ENCODE measurements at places on chromosomes 11 and 22.

- no peak for DNase-seq
These were observed 82.6 kb upstream of the SYT13 start for GRCh38 chr11:45368697-45369096.

DNA sequence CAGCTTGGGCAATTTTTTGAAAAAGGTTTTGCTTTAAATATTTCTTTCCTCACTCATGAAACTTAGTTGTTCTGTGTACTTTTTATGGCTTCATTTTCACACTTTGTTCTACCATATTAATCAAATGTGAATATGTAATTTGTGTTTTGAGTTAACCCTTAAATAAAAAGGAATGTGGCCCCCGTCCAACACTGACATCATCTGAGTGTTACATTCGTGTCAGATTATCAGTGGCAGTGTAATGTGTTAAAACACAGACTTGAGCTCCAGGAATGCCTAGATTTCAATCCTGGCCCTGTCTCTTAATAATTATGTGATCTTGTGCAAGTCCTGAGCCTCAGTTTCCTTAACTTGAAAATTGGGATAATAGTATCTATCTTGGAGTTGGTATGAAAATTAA, 5.6 kb downstream of the RTN3 start:
- DNase-seq: no peak

DNA sequence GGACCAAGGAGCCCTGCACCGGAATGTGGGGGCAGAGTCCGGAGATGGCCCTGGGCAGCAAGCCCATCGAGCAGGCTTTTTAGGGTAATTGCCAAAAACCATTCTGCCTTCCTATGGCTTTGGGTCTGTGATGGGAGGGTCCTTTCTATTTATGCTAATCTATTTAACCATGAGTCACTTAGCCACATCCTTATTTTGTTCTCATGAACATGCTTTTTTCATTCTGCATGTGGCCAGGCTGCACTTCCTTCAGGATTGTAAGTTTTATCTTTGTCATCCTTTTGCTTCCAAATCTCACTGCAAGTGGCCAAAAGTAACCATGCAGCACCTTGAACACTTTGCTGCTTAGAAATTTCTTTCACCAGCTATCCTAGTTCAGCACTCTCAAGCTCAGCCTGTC, 88.3 kb downstream of the EFCAB6 start:
- no peak for DNase-seq

GRCh38 chr22:32760815-32761214, 40.7 kb upstream of the TIMP3 start:
- DNase-seq: no peak

- no peak for DNase-seq
These were observed 548.3 kb downstream of the MN1 start for GRCh38 chr22:27253108-27253902.

DNA sequence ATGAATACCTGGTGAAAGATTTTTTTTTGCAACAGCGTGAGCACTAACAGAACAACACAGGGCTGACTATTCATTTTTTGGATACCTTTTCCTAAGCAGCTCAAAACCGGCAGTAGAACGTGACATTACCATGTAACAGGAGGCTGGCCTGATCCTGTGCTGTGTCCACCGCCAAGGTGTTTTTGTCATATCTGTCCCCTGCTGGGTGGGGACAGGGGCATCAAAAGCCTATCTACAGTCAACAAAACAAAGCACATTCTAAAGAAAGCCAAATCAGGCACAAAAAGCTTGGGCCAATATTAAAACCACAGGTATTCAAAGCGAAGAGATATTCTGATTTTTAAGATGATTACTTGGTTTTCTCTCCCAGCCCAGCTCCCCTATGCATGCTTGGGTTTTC, 151.2 kb downstream of the LRRC4C start:
- DNase-seq: no peak

- DNase-seq: no peak
These were observed 234.2 kb downstream of the AASDHPPT start for GRCh38 chr11:106311531-106312230.

GRCh38 chr11:82765466-82766034, 31.9 kb upstream of the FAM181B start:
- DNase-seq: peak; percentile 30

DNA sequence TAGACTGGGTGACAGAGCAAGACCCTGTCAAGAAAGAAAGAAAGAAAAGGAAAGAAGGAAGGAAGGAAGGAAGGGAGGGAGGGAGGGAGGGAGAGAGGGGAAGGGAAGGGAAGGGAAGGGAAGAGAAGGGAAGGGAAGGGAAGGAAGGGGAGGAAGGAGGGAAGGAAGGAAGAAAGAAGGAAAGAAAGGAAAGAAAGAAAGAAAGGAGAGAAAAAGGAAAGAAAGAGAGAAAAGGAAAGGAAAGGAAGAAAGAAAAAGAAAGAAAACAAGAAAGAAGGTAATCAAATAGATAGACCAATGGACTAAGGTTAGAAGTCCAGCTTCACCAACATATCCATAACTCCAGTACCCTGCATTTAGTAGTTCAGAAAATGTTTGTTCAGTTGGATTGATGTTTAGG, 18.2 kb upstream of the EMSY start:
- no peak for DNase-seq

- no peak for DNase-seq
These were observed 26.4 kb downstream of the ADAMTS15 start for GRCh38 chr11:130474637-130475400.

GRCh38 chr11:27912916-27913315, 195.0 kb downstream of the KIF18A start:
- no peak for DNase-seq

DNA sequence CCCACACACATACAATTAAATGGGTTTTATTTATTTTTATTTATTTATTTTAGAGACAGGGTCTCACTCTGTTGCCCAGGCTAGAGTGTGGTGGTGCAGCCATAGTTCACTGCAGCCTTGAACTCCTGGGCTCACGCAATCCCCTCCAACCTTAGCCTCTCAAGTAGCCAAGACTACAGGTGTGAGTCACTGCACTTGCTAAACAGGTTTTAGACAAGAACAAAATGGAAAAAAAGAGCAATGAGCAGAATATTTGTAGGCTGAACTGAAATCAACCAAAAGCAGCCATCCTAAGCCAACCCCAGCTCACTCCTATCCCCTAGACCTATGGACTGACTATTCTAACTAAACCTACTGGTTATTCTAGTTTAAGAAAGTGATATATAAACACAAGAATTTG, 37.8 kb downstream of the MRE11 start:
- DNase-seq: no peak

- DNase-seq: no peak
These were observed 7.8 kb downstream of the PRR14L start for GRCh38 chr22:31742115-31742514.

DNA sequence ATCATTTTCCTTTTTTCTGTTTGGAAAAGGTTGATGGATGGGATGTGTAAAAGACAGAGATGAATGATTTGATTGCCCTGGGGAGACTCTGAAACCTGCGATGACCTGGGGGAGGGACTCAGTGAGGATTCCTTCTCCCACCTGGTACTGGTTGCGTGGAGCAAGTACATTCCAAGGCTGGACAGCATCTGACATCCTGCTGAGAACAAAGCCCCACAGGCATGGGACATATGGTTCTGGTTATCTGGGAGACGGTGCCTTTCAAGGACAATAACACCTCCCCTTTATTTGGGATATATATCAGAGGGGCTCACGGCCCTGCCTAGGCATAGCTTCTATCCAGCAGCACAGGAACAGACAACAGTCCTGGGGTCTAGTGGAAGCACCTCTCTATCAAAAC, 527.8 kb downstream of the METTL15 start:
- DNase-seq: no peak

- no peak for DNase-seq
These were observed 98.9 kb downstream of the ETS1 start for GRCh38 chr11:128488471-128488870.

DNA sequence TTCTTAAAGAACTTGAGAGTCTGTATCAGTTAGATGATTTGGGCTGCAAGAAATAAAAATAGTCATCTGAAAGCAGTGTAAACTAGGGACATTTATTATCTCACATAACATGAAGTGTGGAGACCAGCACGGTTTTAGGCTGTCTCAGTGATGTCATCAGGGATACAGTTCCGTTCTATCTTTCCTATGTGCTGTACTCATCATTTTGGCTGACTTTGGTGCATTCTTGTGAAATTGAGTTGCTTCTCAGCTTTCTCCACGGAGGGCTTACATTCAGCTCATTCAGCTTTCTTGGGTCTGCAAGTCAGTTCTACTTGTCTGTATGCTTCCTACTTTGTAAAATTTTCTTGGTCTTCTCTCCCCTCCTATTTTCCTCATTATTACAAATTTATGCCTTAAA, 51.8 kb upstream of the LIN7C start:
- no peak for DNase-seq

DNA sequence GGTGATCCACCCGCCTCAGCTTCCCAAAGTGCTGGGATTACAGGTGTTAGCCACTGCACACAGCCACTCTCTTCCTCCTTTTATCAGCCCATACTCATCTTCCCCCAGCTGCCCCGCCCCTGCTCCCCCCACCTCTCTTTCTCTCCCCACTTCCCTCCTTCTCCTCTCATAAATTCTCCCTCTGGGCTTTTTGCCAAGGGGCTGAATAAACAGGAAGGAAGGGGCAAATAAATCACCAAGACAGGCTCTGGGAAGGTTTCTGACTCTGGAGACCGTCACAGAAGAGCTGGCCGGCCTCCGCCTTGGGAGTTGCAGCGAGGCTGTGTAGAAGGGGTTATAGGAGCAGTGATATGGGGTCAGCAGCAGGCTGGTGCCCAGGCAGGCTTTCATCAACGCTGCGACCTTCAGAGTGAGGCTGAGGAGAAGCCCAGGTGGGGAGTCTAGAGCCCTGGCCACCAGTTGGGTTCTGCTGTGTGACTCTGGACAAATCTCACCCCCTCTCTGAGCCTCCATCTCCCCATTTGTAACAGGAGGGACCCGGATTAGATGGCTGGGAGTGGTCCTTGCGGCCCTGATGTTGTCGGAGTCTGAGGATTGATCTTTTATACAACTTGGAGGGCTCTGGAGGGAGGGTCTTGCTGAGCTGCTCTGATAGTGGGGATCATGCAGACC, 62.6 kb upstream of the RASD2 start:
- no peak for DNase-seq

DNA sequence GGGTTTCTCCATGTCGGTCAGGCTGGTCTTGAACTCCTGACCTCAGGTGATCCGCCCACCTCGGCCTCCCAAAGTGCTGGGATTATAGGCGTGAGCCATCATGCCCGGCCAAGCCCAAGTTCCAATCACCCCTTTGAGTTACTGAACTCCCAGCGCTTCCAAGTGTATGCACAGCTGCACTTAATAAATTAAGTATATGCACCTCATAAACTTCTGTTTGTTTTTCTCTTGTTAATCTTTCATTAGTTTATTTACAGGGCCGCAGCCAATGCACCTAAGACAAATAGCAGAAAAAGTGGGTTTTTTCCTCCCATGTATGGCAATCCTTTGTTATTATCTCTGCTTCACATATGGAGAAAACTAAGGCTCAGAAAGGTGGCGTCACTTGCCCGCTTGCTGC, 21.3 kb downstream of the SYN3 start:
- DNase-seq: no peak

DNA sequence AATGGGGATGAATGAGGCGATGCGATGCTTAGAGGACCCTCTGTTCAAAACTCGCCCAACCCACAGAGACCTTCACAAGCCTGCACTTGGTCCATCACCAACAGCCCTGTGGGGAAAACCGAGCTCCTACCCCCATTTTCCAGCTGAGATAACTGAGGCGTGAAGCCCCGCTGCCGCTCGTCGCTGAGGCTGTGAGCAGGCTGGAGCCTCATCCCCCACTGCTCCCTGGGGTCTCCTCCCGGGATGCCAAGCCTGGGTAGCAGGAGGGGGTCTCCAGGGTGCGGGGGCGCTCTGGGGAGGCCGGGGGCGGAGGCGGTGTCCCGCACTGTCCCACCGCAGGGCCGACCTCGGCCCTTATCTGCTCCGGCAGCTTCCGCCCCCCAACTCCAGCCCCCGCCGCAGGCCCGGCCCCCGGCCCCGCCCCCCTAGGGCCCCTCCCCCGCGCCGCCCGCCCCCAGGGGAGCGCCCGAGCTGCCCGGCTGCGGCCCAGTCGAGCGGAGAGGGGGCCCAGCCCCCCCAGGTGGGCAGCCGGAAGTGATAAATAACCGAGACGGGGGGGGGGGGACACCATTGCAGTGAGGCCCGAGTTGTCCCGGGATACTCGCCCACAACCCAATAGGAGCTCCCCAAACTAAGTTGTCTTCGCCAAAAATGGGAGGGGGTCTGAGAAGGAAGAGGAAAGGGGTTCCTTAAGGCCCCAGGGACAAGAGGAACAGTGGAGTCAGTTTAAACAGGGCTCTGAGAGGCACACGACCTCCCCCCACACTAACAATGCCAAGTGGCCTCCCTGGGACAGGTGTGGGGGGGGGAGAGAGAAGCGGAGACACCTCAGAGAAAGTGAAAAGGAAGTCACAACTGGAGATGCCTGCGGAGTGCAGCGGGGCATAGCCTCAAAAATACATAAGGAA, 8.3 kb upstream of the SLC39A13 start:
- peak; percentile 75 for DNase-seq

DNA sequence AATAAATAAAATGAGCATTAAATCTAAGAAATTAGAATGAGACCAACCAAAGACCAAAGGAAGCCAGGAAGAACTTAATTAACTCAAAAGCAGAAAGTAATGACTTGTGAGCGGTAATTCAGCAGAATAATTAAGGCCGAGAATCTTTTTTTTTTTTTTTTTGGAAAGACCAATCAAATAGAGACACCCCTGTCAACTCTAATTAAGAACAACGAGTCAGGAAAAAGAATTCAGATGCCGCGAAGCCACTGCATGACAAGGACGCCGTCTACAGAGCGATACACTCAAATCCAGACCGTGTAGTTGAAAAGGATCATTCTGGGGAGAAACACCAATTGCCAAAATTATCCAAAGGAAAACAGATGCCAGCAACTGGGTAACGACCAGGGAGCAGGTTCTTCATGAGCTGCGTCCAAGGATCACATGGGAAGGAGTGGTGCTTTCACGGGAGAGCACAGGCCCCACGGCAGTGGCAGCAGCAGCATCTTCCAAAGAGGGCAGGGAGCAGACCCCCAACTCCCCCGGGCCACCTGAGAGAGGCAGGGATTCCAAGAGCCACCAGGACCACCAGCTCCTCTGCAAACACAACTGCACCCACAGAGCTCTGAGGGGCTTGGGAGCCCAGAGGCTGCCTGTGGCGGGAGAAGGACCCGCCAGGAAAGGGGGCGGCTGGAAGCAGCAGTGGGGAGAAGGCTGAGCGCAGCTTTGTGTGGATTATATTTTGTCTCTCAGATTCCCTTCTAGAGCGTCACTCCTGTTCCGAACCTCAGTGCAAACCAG, 469.8 kb downstream of the BRD1 start:
- no peak for DNase-seq

GRCh38 chr11:116835042-116835772, 2.2 kb downstream of the APOA1 start:
- DNase-seq: peak; percentile 41

GRCh38 chr11:11427542-11427941, 74.5 kb upstream of the CSNK2A3 start:
- no peak for DNase-seq

Data from GM23338 (cell line).